ENCODE measurements at places on chromosomes 16 and 17.

DNA sequence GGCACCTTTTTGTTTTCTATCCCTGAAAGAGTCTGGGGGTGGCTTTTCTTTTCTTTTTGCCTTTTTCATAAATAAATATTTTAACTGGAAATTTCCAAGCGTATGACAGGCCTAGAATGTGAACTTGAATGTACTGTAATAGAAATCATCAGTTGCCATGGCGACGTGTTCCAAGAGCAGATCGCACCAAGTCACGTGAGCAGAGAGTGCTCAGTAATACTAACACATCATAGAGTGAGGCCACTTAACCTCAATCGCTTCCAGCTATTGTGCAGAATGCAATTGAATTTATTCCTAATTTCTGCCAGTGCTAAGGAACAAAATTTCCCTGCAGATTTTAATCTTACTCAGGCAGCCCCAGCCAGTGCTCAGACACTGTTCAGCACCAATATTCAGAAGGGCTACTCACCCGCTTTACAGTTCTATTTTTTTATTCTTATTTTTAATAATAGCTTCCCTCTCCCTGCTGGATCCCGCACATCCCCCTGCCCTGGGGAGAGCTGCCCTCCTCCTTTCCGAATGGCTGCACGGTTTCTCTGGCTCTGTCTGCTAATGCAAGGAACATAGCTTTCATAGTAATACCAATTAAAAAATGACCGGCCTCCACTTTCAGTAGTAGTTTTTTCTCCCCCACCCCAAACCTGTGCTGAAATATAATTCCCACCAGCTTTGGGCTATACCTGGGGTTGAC, 26.2 kb upstream of the PMFBP1 start:
- DNase-seq: peak; percentile 62

- DNase-seq: no peak
Measured at GRCh38 chr17:75439287-75439686, 17.1 kb upstream of the TMEM94 start.

GRCh38 chr17:40949418-40949817, 12.0 kb upstream of the KRT23 start:
- peak; percentile 70 for DNase-seq

DNA sequence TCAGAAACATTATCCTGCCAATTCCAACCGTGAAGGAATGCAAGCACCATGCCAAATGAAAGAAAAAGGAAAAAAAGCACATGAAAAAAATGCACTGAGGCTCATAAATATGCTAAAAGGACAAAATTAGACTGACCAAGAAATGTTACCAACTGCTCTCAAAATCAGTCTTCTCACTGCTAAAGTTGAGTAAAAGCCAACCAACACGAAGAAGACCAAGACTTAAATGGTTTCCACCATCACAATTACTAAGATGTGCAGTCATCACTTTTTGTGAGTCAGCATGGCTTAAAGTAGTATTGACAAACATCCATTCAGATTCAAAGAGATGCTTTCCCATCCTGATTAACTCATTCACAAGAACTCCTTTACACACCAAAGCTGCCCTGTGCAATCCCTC, 16.4 kb downstream of the CDYL2 start:
- DNase-seq: no peak

DNA sequence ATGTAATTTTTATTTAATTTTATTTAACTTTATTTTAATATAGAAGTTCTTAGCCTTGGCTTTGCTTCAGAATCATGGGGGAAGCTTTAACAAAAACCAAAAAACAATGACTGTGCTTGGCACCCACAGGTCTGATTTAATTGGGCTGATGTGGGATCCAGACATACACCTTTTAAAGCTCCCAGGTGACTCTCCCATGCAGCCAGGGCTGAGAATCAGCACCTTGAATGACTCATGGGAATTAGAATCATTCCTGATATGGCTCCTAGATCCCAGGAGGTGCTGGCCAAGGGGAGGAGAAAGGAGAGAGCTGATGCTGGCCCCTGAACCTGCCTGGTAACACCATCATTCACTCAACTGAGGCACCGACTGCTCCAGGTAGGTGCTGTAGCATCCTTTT, 240.7 kb downstream of the PARN start:
- DNase-seq: no peak

DNA sequence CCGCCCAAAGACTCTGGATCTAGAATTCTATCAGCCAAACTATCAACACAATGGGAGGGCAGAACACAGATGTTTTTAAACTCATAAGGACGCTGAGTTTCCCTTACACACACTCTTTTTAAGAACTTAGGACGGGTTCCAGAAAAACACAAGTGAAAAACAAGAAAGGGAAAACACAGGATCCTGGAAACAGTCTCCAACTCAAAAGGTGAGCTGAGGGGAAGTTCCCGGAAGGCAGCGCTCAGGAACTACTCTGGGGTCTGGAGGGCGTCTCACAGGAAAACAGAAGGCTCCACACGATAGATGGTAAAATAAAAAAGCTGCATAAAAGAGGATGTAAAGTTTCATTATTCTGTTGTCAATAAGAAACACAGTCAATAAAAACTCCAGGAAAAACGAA, 80.2 kb upstream of the DOC2B start:
- no peak for DNase-seq

DNA sequence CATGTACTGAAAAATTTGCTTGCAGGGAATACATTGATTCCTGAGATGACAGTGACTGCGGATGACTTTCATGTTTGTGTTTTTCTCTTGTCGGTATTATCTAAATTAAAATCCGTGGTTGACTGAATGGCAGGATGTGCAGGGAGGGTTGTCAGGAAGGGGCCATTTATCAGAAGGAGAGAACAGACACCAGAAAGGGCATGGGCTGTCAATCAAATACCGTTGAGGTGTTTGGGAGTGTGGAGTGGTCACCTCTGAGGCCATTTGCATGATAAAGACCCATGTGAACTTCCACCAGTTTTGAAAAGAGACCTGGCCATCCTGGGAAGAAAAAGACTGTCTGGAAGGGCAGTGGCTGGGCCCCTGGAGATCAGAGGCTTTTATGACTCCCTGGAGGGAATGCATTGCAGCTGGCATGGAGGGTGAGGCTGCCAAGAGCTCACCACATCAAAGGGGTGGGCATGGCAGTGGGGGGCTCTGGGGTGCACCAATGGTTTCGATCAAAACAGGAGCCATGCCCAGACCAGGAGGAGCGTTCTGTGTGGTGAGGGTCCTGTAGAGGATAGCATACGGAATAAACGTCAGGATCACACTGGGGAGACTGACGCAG, 67.1 kb downstream of the CYLD start:
- no peak for DNase-seq

GRCh38 chr16:53714205-53715022, 10.5 kb downstream of the FTO start:
- peak; percentile 85 for DNase-seq

- DNase-seq: no peak
Measured at GRCh38 chr17:73482251-73482716, 162.0 kb downstream of the SDK2 start.

GRCh38 chr16:27826081-27826892, 237.2 kb downstream of the GSG1L start:
- no peak for DNase-seq

- no peak for DNase-seq
Measured at GRCh38 chr16:2398520-2398919, 30.7 kb upstream of the CCNF start.

DNA sequence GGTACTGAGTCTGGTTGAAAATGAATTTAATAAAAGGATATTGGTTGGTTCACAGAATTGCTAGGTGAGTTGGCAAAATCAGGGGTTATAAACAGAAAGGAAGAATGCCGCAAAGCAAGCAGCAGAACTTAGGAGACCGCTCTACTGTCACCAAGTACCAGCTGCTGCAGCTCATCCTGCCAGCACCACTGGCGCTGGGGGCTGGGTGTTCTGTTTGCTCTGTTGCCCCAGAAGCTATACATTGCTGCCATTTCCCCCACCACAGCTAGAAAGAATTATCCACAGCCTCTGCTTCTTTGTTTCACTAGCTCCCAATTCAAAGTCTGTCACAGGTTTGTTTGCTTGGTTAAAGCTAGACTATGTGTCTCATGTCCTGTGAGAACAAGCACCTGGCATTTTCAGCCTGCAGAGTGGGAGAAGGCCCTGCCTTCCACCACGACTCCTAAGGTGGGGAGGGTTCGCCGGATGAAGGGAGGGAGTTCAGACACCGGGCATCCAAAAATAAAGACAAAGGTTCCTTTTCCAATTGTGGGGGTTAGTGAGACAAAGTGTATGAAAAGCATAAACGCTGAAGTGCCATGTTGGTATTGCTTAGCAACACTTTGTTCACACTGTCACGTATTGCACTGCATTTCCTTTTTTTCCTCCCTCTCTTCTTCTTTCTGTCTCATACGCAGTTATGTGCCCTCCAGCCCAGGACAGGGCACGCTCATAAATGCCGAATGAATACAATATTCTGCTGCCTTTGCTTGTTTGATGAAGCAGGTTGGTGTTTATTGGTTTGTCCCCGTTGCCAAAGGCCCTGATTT, 9.6 kb upstream of the CPD start:
- no peak for DNase-seq

GRCh38 chr16:75385507-75386152, 47.7 kb downstream of the CFDP1 start:
- DNase-seq: peak; percentile 58

DNA sequence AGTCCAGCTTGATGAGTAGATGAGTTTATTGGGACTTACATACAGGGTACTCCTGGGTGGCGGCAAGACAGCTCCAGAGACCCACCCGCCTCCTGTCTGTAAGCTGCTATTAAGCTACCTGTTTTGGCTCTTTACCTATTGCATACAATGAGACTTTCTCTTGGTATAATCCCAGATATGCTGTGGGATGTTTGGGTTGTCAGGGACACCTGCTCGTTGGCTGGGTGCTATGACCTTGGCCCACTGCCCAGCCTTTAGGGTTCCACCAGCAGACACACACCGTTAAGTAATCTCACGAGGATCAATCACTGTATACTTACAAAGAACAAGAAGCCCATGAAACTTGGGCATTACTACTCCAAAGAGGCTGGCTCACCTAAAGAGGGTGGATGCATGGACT, 116.4 kb downstream of the NPIPB5 start:
- DNase-seq: peak; percentile 67

- no peak for DNase-seq
Measured at GRCh38 chr17:31231852-31232251, 65.2 kb downstream of the OMG start.

DNA sequence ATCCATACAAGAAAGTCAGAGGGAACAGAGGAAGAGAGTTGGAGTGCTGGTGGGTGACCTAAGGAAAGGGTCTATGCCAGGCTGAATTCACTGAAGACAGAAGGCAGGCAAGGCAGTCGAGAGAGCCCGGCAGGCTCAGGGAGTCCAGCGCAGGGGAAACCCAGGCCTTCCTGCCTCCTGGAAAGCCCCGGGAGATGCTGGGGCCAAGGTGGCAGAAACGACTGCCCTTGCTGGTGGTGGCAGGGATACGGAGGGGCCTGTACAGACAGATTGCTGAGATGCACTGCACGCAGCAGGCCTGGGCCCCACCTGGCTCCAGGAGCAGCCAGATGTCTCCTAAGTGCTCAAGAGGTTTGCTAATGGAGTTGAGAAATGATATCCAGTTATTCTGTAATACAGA, 59.8 kb downstream of the GTF3C1 start:
- DNase-seq: no peak

GRCh38 chr16:64292953-64293352, 828.9 kb downstream of the CDH11 start:
- DNase-seq: no peak

GRCh38 chr17:31321966-31322365, 544 bp upstream of the EVI2A start:
- no peak for DNase-seq

GRCh38 chr17:11121341-11121985, 119.5 kb upstream of the SHISA6 start:
- no peak for DNase-seq

DNA sequence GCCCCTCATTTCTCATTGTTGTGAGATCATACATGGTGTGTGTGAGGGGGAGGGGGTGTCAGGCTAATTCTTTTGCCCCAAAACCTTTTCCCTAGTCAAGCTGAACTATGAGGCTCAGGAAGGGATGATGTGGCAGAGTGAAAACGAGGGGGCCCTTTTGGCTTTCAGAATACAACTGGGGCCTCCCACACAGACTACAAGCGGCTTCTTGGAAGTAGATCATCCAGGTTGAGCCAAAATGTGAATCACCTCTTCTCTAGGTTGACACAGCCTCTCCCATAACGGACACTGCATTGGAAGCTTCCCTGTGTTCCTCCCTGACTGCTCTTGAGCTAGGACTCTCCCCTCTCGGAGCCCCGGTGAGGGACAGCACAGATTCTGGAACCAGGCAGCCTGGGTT, 2.3 kb upstream of the ALKBH5 start:
- no peak for DNase-seq

DNA sequence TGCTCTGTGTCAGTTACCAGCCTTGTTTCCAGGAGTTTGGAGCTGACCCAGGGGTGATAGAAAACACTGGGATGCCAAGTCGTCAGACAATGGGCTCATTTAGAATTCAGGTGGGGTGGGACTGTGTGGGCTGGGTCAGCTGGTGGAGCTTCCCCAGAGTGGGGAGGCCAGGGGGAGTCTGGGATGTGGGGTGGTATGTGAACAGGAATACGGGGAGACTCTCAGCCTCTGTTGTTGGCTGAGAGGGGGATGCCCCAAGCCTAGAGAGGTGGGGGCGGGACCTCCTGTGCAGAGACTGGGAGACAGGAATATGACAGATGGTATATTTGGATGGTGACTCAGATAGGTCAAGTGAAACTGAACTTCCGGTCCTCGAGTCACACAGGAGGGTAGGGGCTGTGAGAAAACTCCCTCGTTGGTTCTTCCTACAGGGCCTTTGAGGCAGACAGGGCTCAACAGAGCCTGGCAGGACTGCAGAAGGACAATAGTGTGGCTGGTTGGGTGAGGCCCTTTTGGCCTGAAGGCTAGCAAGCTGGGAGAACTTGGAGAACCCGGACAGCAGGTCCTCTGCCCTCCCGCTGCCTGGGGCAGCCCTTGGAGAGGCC, 23.7 kb downstream of the CDH1 start:
- no peak for DNase-seq

DNA sequence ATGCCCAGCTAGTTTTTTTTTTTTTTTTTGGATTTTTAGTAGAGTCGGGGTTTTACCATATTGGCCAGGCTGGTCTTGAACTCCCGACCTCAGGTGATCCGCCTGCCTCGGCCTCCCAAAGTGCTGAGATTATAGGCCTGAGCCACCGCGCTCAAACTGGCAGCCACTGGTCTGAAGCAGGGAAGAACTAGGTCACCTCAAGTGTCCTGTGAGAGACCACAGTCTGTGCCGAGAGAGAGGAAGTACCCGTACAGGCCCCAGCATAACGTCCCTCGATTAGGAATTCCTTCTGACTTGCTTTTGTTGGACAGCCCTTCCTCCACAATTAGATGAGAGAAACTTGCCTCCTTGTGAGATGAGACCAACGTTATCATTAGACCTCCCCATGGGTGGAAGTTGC, 13.7 kb upstream of the CD300E start:
- DNase-seq: no peak

DNA sequence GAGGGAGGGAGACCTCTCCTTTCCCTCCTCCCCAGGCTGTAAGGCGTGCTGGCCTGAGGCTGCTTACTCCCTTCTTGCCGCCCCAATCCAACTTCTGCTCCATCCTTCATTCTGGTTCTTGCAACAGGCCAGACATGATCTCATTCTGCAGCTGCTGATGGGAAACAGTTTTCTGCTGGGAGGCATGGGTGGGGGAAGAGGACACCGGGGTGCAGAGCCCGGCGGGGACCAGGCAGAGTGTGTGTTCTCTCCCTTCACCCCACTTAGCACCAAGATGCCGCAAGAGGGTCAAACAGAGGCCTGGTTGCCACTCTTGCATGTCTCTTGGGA, 1.4 kb downstream of the SARM1 start:
- DNase-seq: no peak

Measured in NCI-H1105 treated with DMSO at 0.1 percent for 48 hours (cell line).